GM12891 (cell line): ENCODE measurements at places on chromosomes 3 and 15.

- peak; percentile 24 for DNase-seq
These were observed 9.2 kb downstream of the TMPRSS7 start for GRCh38 chr3:112043621-112044201.

GRCh38 chr15:70770863-70771262 lies 7.5 kb upstream of the UACA start:
- DNase-seq, result no peak

DNA sequence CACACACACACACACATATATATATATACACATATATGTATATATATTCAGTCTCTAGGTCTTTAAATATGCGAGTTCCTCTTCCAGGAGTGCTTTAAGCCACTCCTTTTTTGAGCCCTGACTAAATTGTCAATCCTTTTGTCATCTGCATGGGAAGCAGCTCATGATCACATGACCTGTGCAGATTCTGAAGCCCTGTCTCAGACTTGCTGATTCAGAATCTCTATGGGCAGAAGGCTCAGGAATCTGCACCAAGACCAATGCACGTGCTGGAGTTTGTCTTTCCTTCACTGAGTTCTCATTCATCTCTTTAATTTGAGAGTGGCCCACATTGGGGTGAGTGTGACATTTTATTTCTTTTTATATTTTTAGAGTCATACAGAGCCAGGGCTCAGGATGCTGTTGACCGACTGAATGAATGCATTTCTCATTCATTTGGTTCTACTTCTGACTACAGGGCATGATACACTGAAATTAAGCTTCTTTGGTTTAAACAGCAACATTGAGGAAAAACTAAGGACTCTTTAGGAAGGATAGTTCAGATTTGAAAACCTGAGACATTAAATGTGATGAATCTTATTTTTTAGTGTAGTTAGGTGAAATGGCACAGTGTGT lies 307.5 kb downstream of the EDEM1 start:
- DNase-seq, result no peak

DNA sequence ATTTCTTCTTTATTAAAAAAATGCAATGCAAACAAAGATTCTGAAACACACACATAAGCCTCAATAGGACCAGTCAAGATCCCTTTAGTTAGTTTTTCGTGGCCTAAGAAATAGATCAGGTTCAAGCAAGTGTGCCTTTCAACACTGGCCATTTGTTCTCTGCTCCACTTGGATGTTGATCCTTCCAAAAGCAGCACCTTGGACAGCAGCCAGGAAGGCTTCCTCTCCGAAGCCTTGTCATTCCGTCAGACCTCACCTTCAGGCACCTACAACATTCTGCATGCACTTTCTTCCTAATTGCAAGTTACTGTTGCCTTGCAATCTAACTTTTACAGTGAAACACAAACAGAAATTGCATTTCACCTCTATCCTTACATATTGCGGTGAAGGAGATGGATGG lies 155.9 kb upstream of the FEZF2 start:
- no peak for DNase-seq

GRCh38 chr3:194481525-194482195 lies 5.1 kb downstream of the ATP13A3 start:
- no peak for DNase-seq

DNA sequence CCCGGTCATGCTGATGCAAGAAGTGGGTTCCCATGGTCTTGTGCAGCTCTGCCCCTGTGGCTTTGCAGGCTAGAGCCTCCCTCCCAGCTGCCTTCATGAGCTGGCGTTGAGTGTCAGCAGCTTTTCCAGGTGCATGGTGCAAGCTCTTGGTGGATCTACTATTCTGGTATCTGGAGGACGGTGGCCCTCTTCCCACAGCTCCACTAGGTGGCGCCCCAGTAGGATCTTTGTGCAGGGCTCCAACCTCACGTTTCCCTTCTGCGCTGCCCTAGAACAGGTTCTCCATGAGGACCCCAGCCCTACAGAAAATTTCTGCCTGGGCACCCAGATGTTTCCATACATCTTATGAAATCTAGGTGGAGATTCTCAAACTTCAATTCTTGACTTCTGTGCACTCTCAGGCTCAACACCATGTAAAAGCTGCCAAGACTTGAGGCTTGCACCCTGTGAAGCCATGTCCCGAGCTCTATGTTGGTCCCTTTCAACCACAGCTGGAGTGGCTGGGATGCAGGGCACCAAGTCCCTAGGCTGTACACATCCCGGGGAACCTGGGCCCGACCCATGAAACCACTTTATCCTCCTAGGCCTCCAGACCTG lies 238.4 kb upstream of the MDFIC2 start:
- no peak for DNase-seq

GRCh38 chr3:53196575-53197407 lies 35.8 kb downstream of the PRKCD start:
- DNase-seq, result no peak

DNA sequence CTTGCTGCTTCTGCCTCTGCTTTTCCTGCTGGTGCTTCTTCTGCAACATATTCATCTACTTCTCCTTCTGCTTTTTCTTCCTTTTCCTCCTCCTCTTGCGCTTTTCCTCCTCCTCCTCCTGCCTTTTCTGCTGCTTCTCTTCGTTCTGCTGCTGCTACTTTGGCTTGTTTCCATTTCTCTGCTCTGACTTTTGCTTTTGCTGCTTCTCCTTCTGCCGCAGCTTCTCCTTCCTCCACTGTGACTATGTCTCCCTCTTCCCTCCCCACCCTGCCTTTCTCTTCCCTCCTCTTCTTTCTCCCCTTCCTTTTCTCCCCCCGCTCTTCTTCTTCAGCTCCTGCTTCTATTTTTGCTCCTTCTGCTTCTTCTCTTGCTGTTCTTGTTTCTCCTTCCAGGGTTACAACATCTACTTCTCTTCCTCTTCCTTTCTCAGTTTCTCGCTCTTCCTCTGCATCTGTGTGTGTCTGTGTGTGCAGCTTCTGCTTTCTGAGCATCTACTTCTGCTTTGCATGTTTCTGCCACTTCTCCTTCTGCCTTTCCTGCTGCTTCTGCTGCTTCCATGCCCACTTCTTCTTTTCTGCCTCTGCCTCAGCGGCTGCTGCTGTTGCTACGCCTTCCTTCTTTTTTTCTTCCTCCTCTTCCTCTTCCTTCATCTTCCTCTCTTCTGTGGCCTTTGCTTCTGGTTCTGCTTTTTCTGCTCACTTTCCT lies 51.4 kb downstream of the FAM43A start:
- peak; percentile 25 for DNase-seq

- no peak for DNase-seq
These were observed 67.5 kb downstream of the KCNMB2 start for GRCh38 chr3:178603735-178604134.

- DNase-seq, result no peak
These were observed 42.5 kb upstream of the NUDT16 start for GRCh38 chr3:131338948-131339640.

DNA sequence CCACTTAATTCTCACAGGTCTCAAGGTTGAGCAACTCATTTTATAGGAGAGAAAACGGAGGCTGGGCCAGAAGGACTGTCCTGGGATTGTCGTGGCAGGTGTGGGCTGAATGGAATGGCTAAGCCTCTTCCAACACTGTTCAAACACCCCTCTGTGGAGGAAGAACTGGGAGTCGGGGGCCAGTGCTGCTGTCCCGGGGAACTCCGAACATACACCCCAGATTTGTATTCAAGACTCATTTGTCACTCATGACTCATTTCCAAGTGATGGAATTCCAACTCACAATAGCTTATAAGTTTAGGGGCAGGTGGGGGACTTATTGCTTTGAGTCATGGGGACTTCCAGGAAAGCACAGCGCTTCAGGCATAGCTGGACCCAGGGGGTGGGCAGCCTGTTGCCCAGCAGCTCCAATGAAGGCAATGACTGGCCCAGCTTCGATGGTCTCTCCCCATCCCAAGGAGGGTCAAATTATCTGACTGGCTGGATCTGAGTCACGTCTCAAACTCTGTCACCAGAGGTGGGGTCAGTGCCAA lies 72.5 kb downstream of the TM2D3 start:
- DNase-seq, result no peak

GRCh38 chr3:143070977-143071551 lies 48.5 kb upstream of the CHST2 start:
- no peak for DNase-seq

- DNase-seq, result no peak
These were observed 44.3 kb downstream of the ADGRG7 start for GRCh38 chr3:100653604-100654294.

DNA sequence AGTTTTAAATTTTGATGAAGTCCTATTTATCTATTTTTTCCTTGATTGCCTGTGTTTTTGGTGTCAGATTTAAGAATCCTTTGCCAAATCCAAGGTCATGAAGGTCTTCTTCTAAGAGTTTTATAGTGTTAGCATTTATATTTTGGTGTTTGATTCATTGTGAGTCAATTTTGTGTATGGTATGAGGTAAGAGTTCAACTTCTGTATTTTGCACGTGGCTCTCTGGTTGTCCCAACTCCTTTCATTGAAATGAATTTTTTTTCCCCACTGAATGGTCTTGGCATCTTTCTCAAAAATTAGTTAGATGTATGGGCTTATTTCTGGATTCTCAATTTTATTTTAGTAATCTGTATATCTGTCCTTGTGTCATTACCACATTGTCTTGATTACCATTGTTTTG lies 57.1 kb upstream of the STRIT1 start:
- no peak for DNase-seq

GRCh38 chr15:90064911-90065681 lies 37.2 kb downstream of the IDH2 start:
- no peak for DNase-seq

DNA sequence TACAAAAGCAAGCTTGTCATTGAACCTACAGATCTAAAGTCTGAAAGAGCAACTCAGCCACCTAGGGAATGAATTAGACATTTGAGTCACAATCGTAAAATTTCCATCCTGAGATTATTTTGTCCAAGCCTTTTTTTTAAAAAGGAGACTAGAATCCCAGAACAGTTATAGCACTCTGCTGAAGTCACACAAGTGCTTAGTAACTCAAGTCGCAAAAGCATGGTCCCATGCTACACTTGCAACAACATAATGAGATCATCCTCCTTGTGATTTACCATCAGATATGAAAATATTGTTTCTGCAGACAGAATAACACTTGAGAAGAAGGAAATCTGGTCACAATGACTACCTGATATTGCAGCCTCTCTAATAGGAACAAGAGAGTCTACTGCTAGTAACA lies 106.7 kb downstream of the ZIC4 start:
- DNase-seq, result no peak

DNA sequence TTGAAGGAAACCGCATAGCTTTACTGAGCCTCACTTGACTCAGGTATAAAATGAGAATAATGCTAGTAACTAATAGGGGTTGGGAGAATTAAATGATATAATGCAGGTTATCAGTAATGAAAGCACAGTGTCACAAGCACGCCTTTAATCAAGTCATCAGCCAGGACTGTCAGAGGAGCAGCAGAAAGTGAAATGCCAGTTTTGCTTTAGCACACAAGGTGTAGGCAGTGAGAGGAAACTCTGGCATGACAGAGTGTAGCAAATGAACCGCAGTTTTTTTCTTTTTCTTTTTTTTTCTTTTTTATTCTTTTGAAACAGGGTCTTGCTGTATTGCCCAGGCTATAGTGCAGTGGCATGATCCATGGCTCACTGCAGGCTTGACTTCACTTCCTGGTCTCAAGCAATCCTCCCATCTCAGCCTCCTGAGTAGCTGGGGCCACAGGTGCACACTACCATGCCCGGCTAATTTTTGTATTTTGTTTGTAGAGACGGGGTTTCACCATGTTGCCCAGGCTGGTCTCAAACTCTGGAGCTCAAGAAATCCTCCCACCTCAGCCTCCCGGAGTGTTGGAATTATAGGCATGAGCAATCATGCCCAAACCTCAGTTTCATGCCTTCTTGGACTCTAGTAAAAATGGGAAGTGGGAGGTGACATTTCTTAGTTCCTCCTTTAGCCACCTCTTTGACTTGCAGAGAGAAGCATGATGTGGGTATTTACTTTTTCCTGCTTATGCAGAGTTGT lies 9.7 kb upstream of the SCAANT1 start:
- no peak for DNase-seq

GRCh38 chr3:176839466-176839865 lies 357.8 kb downstream of the TBL1XR1 start:
- no peak for DNase-seq

DNA sequence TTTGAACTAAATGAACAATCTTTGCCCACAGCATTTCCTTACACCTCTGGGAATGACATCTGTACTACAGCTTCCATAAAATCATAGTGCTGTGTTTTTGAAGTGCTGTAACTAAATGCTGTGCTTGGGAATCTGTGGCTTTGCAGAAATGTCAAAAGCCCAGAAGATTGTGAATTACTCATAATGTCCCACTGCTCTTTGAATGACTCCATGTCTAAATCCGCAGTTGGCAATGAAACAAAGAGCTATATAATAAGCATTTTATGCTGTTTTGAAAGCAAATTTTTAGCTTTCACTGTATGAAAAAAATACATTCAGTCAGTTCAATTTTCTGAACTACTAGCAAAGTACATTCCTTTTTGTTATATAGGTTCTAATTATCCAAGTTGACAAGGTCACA lies 88.6 kb upstream of the ADAMTS17 start:
- no peak for DNase-seq

GRCh38 chr15:64622410-64623260 lies 152.8 kb downstream of the RBPMS2 start:
- DNase-seq, result no peak
